ENCODE measurements at places on chromosomes 3 and 15.

- no peak for DNase-seq
Observed at GRCh38 chr3:191985691-191986090, 524.7 kb downstream of the PYDC2 start.

DNA sequence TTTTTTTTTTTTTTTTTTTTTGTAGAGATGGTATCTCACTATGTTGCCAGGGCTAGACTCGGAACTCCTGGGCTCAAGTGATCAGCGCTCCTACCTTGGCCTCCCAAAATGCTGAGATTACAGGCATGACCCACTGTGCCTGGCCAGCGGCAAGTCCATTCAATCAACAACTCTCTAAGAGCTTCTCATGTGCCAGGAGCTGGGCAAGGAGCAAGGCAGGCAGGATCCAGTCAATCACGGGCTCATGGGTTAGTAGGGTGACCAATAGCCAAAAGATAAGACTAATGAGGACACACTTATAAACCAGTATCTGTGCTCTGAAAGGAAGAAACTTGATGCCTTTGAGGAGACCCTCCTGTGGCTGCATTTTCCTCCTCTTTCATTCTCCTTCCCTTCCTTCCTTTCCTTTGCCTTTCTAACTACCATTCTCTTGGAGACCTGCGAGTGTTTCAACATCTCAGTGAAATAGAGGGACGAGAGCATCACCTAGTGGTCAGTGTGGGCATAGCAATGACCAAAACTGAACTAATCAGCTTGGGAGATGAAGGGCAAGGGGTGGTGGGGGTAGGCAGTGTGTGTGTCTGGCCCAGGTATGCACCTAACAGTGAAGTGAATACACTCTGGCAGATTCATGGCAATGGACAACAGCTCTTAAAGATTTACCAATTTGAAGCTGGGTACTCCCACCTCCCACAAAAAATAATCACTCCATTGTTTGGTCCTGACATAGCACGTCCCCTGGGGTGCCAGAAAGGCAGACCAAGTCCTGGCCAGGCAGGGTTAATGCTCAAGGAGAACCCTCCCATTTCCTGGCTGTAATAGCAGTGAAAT lies 6.3 kb downstream of the RPP25 start:
- peak; percentile 82 for DNase-seq

DNA sequence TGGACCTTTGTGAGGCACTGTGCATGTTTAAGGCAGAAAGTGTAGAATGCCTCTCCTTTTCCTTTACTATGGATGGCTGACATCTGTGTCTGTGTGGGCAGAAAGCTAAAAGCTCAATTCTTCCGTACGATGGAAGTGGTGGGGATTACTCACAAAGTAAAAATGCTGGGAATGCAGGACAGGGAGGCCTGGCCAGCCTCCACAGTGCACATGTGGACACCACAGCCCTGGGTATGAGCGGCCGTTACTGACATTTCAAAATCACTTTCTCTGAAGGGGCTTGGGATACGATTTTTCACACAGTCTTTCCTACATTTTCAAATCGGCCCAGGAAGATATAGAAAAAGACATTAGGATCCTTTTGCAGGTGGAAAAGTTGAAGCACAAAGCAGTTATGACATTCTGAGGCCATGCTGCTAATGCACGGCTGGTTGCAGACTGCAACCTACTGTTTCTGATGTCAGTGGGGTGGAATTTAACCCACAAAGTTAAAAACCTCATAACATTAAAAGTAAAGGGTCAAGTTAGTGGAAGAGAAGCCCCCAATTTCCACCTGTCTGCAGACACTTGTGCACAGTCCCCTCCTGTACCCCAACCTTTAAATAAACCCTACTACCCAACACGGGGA lies 27.9 kb downstream of the EHD4 start:
- DNase-seq, result no peak

DNA sequence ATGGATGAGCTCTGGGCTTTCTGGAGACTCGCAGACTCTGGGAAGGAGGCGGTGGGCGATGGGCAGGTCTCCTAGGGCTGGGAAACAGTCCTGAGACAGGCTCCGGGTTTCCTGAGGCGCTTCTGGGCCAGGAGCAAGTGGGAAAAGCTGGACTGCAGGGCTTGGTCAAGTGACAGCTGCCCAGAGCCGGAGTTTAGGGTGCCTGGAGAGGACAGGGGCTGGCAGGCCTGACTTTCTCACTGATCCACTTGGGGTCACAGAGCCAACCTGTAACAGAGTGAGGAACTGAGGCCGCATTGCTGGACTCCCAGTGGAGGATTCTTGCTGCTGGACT lies 107.9 kb downstream of the APBA2 start:
- no peak for DNase-seq

GRCh38 chr15:78003539-78004008 lies 73.9 kb downstream of the TBC1D2B start:
- no peak for DNase-seq

DNA sequence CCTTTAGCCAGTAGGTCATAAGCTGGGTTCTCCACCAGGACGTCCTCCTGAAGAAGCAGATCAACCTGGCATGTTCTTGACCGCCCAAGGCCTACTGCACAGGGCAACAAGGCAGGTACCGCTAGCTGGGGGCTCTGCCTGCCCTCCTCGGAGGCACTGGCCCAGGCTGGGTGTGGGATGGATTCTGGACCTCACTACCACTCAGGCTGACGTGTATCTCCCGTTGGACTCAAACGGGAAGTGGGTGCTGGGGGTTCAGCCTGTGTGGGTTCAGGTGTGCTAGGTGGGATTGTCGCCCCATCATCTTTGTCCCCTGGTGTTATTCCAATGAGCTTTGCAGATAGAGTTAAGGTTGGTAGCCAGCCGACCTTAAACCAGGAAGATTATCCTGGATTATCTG lies 95.0 kb upstream of the SNRPA1 start:
- no peak for DNase-seq

DNA sequence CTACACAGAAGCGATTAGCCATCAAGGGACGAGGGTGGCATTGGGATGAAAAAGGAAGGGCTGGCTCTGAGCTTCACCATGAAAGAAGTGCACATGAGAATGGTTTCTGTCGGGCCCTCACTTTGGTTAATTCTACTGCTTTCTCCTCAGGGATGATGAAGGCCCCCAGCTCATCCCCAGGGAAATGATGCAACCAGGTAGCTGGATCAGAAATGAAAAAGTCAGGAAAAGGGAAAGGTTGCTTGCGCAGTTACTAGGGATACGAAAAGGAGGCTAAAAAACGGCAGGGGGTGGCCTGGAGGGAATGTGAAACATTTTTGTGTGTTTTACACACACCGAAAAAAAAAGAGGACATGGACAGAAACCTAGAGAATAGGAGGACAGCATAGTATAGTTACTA lies 1.4 kb upstream of the SLC27A2 start:
- DNase-seq, result no peak

DNA sequence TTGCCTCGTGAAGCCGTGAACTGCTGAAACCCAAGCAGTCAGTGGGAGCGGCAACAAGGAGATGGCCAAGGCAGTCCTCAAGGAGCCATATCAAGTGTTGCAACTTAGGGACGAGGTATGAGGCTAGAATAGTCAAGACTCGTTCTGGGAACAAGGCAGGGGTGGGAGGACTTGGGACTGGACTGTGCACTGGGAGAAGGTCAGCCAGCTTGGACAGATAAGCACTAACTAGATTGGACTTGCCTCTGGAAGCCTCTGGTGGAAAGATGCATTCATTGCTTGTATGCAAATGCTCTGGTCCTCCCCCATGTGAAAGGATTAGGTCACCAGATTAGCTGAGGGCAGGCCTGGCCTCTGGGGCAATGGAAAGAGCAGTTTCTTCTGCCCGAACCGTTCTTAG lies 123.3 kb upstream of the CTNNB1 start:
- DNase-seq, result peak; percentile 32

- DNase-seq, result no peak
Observed at GRCh38 chr3:46713898-46714552, 3.6 kb downstream of the PRSS50 start.

- no peak for DNase-seq
Observed at GRCh38 chr3:21520106-21520963, 230.7 kb downstream of the ZNF385D start.

DNA sequence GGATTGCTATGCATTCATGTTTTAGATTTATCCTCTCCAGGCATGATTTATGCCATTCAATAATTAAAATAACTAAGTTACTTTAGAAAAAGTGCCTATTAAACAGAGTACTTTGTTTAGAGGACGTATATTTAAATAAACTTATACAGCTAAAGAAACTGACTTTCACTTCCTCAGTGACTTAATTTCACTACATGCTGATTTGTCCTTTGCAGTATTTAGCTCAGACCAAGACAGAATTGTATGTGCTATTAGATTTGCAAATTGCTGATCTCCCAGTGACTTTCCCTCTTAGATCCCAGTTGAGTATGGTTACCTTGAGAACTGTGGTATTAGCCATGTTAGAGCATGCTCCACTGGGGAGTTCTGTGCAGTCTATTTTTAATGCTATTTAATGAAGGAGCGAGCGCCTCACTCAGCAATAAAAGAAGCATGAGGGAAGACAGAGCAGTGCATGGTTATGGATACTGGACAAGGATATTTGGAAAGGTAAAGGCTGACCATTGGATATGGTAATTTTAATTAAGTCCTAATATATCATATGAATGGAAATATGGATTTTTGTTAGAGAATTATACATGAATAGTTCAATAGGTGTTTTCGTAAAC lies 2.7 kb downstream of the ARPP21 start:
- no peak for DNase-seq

DNA sequence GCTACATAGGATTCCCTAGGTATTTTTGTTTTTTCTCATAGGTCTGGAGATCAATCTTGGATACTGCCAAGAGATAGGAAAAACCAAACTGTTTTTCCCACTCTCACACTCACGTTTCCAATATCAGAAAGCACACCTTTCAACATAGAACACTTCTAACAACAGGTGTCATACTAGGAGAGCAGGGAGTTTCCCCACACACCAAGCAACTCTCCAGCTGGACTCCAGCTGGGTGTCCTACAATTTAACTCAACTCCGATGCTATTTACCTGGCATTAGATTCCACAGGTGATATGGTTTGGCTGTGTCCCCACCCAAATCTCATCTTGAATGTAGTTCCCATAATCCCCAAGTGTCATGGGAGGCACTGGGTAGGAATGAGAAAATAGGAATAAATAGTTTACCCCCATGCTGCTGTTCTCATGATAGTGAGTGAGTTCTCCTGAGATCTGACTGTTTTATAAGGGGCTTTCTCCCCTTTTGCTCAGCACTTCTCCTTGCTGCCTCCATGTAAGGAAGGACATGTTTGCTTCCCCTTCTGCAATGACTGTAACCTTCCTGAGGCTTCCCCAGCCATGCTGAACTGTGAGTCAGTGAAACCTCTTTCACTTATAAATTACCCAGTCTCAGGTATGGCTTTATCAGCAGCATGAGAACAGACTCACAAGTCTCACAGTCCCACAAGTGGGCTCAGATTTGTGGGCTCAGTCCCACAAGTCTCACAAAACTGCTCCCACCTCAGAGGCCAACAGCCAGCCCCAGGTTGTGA lies 354.5 kb upstream of the THBS1 start:
- DNase-seq, result no peak

DNA sequence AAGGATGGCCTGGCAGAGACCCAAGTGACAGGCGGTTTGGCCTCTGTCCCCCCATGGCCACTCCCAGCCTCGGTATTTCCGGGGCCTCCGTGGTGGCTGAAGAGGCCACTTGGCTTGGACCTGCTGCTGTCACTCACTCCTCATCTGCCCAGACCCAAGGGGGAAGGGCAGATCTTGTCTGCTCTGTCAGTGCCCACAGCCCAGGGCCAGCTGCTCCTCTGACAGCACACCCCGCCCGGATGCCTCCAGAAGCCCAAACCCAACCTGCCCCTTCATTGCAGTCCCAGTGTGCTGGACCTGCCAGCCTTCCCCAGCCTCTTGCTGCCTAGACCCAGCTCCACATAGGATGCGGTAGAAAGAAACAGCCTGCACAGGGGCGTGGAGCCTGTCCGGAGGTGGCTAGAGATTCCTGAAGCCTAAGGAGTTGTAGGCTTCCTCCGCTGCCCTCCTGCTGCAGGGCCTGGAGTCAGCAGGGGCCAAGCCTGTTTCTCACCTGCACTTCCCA lies 52.0 kb downstream of the MAGEF1 start:
- DNase-seq, result no peak

GRCh38 chr3:12837295-12837986 lies 3.9 kb downstream of the RPL32 start:
- DNase-seq, result no peak

- DNase-seq, result no peak
Observed at GRCh38 chr15:90259524-90259923, 5.9 kb upstream of the NGRN start.

DNA sequence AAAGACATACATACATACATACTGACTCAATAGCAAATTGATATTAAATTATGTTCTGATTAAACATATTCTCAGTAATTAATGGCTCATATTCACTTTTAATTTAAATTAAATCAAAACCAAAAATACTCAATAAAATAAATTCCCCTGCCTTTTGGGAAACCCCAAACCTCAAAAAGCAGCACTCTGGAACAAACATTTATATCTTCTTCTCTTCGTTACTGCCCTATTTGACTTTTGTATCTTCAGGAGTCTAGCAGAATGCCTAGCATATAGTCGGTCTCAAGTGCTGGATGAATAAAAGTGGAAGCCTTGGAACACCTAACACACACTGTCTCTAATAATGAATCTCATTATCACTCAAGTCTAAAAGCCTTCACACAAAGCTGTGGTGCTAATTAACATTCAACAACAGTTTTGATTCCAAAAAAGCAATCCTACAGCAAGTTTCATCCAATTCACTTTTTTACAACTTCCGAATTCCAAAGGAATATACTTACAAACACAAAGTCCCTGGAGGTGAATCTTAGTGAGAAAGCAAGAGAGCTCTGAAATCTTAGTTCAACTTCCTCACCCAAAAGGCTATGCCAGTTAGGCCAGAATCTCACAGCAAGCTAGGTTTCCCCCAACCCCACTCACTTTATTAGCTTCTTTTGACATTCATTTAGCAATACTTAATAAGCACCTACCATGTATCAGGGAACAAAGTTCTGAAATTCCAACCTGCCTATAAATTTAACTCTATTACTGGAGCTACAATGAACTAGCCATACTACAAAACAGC lies 35.0 kb downstream of the GSK3B start:
- DNase-seq, result no peak

GRCh38 chr15:60476713-60477112 lies 2.2 kb downstream of the ICE2 start:
- DNase-seq, result no peak

GRCh38 chr3:59128685-59129084 lies 78.9 kb upstream of the CFAP20DC start:
- no peak for DNase-seq

- DNase-seq, result no peak
Observed at GRCh38 chr3:151856118-151856517, 17.3 kb upstream of the SUCNR1 start.

GRCh38 chr3:73350996-73351395 lies 273.7 kb downstream of the PDZRN3 start:
- no peak for DNase-seq

DNA sequence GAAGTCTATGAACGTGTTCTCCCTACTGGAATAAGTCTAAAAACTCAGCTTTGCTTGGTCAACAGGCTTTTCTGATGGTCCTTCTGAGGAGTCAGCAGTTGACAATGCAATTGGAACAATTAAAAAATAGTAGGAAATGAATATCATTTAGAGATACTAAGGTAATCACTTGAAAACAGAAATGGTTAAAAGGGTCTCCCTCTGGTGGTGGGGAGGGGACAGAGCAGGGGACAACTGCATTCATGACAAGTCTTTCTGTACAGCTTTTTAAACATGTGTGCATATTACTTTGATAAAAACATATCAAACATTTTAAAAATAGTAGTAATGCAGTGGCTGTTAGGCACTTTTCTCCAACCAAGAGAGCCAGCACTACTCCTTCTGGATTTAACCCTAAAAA lies 119.9 kb upstream of the FHIT start:
- DNase-seq, result peak; percentile 1

Data from HuH-7 (cell line).